HFF-Myc (cell line): ENCODE measurements at places on chromosomes 5 and 9.

DNA sequence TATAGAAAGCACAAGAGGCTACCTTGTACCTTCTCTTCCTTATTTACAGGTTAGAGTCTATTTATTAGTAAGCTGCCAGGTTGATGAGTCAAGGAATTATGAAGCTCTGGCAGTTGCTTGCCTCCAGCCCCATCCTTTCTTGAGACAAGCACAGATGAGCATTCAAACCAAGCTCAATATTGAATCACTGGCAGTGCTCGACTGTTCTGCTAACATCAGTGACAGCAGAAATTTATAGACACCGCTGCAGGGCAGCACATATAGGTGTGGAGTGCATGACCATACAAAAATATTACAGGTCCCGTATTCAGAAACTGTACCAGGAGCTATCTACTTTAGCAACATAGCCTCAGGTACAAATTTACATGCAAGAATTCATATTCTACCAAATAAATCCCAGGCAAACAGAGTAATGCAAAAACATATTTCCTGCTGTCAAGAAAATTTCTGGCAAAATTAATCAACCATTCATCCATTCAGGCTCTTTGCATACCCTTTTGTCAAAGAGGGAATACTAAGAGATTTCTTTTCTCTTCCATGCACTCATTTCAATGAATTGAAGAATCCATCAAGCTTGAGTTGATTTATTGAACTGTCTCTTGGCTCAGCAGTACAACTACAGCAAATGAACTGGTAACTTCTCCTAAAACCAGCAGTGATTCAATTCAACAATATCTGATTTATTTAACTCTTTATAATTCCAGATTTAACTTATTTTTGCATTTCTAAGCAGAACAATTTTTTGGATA lies 26.9 kb upstream of the PCA3 start:
- no peak for DNase-seq

DNA sequence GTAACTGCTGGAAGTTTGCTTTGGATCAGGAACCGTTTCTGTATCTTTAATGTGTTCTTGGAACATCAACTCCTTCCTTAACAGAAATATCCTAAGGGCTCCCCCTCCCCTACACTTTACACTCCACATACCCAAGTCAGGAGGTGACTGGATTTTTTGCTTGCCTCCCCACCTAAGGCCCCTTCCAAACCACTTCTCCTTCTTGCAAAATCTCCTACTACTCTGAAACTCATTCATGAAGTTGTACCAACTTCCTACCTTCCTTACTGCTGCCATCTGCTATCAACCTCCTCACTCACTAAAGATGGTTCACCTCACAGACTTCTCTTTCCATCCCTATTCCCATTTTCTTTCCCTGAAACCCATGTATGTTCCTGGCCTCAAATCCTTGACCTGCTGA lies 16.1 kb downstream of the TXN start:
- DNase-seq, result no peak

- no peak for DNase-seq
Observed at GRCh38 chr9:37433867-37434371, 11.4 kb downstream of the GRHPR start.

- DNase-seq, result no peak
Observed at GRCh38 chr5:9284272-9284671, 261.6 kb downstream of the SEMA5A start.

DNA sequence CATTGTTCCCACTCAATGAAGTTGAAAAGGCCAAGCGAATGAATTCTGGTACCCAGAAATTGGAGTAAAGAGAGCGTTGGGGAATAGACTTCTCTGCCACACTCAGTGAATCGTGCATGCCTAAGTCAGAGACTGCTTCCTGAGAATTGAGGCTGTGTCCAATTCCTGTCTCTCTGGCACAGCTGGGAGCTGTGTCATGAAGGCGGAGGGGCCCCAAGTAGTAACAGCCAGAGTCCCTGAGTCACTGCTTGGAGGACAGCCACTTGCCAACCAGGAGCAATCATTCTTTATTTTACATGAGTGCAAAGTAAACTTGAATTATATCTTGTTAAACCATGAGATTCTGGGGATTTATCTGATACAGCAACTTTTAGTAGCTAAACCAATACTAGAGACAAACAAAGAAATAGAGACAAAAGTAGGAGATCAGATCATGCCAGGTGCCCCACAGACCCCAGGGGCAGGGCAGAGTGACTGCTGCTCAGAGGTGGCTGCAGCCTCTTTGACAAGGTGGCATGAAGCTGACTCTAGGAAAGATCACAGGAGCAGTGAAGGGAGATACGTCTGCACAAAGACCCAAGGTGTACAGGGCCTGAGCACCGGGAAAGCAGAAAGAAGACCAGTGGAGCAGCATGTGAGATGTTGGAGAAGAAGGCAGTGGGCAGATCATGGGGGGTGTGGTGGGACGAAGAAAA lies 246.0 kb downstream of the GADD45G start:
- DNase-seq, result no peak
